ENCODE measurements at places on chromosomes 2 and 18. TPM values are rescaled to one million over a fixed set of nuclear protein-coding genes. Genes with fewer than 3 reads are reported as not detected.

DNA sequence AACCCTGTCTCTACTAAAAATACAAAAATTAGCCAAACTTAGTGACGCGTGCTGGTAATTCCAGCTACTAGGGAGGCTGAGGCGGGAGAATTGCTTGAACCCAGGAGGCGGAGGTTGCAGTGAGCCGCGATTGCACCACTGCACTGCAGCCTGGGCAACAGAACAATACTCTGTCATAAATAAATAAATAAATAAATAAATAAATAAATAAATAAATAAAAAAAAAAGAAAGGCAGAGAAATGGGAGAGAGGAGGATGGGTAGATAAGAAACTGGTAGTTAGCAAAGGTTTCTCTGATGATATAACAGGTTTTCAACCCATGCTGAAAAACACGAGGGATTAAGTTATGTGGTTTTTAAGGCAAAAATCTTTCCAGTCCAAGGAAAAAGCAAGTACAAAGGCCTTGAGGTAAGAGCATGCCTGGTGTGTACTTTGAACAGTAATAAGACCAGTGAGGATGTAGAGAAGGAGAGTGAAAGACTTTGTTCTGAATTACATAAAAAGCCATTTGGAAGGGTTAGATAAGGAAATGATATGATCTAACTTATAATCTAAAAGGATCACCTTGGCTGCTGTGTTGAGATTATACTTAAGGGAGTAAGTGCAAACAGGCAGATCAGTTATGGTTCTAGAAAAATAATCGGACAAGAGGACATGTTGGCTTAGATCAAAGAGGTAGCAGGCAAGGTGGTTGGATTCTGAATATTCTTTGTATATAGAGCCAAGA, 159.3 kb downstream of the PTH2R start:
- no peak for DNase-seq

DNA sequence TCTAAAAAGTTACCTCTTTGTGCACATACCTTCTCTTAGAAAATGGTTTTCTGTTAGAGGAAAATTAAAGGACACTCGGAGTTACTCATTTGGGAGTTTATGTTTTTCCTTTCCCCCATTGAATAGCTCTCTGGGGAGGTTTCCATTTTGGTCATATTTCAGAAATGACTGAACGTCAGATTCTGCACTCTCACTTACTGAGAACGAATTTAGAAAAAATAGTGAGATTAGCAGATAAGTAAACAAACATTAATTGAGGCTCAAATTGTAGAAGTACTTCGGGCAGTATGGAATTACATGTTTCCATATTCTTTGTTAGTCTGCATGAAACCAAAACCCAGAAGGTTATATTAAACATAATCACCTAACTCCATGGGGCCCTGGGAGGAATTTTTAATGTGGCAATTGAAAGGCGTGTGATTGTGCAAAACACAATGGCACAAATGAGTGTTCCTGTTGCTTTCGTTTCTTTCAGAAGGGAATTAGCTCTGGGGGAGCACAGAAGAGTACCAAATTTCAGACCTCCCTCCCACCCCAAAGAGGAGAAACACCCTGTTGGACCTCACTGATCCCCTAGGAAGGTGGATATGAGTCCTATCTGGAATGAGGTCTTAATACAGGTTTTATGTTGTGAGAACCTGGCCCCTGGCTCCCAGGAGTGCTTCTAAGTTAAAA, 212.3 kb downstream of the BCL2 start:
- no peak for DNase-seq

DNA sequence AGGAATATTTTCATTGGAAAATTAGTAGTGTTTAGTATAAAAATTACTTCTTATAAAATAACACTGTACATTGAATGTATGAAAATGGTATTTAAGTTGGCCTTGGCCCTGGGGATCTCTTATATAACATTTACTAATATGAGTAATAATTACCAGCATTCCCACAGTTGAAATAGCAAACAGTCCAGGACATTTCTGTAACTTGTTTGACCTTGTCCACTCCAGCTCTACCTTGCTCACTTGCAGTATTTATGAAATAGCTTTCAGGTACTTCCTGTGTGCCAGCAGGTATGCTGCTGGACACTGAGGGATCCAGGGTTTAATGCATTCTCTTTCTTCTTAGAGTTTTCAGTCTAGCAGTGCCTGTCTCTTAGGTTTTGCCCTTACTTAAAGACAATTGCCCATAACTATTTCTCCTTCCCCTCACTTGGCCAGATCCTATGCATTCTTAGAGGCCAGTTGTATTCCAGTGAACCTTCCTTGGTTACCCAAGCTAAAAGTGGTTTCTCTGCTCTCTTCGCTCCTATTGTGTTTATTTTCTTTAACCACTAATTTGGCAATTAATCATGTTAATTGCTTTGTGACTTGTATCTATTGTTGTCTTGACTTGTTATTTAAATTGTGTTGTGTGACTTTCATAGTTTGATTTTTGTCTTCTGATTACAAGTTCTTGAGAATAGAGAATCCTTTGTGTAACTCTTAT, 25.9 kb downstream of the BABAM2 start:
- DNase-seq, result no peak

DNA sequence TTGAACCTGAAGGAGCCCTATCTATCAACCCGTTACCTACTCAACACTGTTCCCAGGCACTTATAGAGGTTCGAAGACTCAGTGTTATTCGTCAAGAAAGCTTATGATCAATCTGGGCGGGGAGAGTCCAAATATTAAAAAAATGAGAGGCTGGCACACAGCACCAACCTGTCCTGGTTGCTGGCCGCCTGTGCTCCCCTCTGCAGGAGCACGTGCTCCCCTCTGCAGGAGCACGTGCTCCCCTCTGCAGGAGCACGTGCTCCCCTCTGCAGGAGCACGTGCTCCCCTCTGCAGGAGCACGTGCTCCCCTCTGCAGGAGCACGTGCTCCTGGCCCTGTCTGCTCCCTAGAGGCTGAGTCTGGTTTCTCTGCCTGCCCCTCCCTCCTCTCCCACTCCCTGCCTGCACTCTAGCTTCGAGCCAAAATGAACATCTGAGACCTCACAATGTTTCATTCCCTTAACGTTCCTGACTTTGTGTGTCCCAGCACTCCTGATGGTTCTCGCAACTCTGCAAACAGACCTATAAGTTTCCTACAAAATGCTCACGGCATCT, 614.0 kb upstream of the ID2 start:
- no peak for DNase-seq

DNA sequence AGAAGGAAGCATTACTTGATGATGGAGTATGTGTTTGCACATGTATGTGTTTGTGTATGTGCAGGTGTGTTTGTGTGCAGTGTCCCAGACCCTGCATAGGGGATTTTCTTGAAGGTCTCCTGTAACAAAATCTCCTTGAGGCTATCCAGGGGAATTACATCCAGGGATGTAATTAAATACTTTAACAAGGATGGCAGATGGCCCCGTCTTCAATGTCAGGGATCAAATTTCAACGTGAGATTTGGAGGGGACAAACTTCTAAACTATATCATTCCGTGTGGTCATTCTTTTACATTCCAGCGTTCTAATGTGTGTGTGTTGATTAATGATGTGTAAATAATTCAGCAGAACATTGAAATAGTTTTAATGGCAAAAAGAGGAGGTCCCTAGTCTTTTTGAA, 3.3 kb downstream of the UGT1A9 start:
- no peak for DNase-seq

DNA sequence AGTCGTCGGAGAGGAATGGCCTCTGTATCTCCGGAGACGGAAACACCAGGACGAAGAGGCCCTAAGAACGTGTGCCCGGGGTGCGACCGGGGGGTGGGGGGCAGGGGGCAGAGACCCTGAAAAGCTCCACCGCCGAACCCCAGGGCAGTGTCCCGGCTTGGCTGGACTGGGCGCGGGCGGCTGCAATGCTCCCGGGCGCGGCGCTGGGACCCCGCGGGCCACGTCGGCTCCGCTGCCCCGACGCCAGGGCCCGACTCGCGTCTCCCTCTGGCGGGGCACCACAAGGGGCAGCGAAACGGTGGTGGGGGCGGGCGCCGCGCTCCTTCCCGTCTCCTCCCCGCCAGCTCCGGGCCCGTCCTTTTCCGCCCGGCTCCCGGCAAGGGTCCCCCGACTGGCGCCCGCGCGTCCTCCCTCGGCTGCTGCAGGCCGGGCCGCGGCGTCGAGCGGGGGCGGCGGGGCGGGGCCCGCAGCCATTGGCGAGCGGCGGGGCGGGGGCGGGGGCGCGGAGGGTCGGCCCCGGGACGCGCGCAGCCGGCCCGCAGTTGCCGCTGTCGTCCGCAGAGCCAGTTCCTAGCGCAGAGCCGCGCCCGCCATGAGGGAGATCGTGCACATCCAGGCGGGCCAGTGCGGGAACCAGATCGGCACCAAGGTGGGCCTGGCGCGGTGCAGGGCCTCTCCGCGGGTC, at the start of gene TUBB6:
TSS of gene TUBB6 (plus strand) at position 541 of the 685 bp plus-strand sequence. CDS start at position 593, 52 bp downstream.
- DNase-seq, result peak; percentile 53

DNA sequence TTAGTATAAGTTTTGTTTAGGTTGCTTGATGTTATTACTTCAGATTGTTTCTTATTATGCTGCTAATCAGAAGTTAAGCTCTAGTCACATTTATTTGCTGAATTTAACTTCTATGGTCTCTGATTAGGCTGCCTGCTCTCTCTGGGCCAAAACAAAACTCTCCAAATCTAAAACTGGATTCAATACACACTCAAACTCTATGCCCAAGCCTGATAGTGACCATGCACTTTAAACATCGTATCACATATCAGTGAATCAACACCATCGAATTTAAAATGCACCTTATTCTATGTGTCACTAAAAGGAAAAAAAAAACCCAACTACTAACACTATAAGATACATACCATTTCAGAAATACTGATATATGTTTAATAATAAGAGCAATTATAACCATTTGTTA, 76.9 kb upstream of the FRZB start:
- DNase-seq, result no peak

DNA sequence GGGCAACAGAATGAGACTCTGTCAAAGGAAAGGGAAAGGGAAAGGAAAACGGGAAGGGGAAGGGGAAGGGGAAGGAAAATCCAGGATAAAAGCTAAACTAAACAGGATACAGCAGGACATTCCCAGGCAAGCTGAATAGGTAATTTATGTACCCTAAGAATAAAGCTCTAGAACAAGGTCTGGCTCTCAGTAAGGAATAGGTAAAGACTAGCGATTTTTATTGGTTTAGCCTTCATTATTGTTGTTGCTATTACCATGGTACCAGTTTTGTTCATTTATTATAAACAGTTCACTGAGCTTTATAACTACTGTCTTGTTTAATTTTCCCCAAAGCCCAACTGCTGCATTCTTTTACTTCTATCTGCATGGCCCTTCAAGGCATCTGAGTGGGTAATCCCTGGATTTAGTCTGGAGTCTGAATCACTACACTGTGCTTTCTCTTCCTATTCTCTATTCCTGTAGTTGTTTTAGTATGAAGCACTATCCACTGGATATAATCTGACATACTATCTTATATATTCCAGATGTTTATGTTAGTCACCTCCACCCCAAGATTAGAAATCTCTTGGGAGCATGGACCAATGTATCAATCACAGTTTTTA, 127.1 kb upstream of the TANK start:
- DNase-seq, result no peak

DNA sequence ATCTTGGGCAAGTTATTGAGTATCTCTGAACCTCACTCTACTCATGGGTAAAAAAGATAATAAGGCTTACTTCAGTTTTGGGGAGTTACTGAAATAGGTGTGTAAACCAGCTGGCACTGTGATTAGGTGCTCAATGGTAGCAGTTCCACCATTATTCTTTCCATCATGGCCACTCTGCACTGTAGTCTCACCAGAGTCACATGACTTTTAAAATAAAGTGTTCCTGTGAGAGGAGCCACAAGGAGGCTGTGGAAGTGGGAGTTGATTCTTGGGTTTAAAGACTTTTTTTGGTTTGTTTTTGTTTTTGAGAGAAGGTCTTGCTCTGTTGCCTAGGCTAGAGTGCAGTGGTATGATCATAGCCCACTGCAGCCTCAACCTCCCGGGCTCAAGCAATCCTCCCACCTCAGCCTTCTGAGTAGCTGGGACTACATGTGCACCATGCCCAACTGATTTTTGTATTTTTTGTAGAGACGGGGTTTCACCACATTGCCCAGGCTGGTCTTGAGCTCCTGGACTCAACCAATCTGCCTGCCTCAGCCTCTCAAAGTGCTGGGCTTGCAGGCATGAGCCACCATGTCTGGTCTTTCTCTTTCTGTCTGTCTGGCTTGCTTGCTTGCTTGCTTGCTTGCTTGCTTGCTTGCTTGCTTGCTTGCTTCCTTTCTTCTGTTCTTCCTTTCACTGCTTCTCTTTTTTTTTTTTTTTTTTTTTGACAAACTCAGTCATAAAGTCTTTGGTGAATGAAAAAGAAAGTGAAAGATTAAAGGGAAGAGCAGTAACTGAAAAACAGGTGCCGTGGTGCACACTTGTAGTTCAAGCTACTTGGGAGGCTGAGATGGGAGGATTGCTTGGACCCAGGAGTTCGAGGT, 21.2 kb upstream of the ACVR1 start:
- DNase-seq, result no peak

DNA sequence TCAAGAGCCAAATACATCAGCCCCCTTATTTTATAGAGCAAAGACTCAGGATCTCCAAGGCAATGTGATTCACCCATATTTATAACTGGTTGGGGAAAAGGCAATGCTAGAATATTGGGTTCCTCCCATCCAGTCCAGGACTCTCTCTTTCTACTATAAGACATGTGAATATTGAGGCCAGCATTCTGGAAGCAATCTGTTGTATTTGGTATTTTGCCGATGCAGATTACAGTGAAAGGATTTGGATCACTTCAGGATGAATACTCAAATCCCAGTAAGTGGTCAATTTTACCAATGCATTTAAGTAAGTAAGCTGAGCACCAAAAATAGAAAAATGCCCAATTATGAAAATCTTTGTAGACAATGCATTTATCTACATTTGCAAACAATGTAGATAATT, 1834.7 kb upstream of the PIK3C3 start:
- DNase-seq, result no peak

DNA sequence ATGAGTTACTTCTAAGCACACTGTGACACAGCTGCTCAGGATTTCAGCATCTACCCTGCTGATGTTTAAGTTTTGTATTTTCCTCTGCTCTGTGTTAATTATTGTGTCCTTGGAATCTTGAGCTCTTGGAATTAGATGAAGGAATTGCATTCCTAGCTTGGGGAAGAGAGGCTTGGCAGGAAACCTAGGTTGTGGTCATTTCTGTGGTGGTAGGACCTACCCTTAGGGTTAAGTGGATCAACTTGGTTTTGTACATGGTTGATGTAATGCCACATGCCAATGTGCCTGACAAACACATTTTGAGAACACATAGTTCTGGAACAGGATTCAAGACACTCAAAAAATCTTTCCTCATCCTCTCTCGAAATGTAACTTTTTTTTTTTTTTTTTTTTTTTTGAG, 264.5 kb upstream of the MEX3C start:
- DNase-seq, result no peak

Gene NEURL3
- total RNA-seq, result 0.43 TPM

Gene CAPN14
- total RNA-seq, result not detected

Gene ABCA12
- not detected for total RNA-seq

Gene LRRTM4
- not detected for total RNA-seq
